ENCODE measurements at places on chromosomes 7 and 10.

DNA sequence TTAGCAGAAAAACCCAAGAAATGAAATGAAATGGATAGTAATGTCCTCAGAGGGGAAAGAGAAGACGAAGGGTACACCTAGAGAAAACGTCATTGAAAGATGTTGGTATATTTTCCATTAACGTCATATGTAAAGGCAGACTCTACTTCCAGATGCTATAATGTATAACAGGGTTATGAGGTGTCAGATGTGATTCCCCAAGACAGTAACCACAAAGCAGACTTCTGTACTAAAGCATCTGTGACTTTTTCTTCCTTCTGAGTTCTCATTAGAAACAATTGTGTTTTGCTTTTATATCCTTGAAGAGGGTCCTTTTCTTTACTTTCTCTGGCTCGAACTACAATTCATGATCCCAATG, 37.4 kb downstream of the LRRC72 start:
- DNase-seq, result no peak

- no peak for DNase-seq
Measured at GRCh38 chr7:76173566-76174205, 28.0 kb upstream of the SRRM3 start.

DNA sequence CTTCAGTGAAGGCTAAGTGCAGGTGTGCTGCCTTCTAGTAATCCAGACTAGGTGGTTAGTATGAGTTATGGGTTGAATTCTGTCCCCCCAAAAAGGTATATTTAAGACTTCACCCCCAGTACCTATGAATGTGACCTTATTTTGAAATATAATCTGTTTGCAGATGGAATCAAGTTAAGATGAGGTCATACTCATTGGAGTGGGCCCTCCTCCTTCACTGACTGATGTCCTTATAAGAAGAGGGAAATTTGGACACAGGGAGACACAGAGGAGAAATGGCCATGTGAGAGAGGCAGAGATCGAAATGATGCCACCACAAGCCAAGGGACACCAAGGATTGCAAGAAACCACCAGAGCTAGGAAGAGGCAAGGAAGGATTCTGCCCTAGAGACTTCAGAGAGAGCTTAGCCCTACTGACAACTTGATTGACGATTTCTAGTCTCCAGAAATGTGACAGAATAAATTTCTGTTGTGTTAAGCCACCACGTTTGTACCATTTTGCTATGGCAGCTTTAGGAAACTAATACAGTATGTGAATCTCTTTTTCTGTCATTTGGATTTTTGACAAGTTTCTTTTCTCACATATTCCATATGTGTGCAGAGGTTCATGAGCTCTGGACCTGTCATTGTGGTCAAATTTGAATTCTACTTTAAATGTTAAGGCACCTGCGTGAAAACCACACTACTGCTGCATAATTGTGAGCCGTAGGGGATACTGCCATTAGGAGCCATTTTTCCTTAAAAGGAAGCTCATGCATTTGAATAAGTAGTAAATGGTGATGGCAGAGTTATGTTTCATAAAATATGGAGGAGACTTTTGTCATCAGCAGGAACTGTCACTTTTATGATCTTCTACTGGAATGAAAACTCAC, 2.6 kb upstream of the RPA3 start:
- DNase-seq, result no peak

- no peak for DNase-seq
Measured at GRCh38 chr10:90847436-90847835, 10.4 kb downstream of the HTR7 start.

DNA sequence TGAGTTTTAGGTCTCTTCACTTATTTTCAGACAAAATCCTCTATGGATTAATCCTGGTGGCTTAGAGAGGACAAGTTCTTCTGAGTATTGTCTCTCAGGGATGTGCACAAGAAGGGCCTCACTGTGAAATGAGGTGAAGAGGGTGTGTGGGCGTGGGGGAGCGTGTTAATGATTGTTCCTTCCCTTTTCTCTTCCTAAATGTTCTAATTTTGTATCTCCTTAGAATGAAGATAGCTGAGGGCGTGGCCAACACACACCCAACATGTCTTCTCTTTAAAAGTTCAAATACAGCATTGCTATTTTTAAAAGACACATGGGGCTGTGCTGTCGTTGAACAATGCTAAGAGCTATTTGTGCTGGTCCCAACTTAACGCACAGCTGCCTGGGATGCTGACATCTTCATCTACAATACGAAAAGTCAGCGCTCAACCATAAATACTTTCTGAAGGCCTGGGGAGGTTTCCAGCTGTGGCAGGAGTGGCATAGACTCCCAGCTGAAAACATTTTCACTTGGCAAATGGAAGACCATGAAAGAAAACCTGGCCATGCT, 135.9 kb downstream of the JCAD start:
- no peak for DNase-seq

DNA sequence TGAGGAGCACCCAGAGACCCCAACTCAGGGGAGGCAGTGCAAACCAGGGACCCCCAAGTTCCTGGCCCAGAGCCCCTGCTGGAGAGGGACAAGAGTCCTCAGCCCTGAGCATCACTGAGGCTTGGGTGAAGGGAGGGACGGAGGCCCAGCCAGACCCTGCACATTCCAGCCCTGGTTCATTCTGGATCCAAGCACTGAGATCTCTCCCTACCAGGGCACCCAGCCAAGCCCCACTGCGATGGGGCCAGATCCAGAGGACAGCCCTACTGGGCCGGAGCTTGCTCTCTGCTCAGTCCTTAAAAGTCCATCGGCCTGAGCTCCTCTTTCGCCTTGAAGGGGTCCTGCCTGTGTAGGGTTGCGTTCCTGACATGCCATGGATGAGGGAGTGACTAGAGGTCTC, 40.5 kb upstream of the RABGEF1 start:
- DNase-seq, result no peak

- DNase-seq, result no peak
Measured at GRCh38 chr10:113663142-113663541, 699 bp downstream of the NRAP start.

DNA sequence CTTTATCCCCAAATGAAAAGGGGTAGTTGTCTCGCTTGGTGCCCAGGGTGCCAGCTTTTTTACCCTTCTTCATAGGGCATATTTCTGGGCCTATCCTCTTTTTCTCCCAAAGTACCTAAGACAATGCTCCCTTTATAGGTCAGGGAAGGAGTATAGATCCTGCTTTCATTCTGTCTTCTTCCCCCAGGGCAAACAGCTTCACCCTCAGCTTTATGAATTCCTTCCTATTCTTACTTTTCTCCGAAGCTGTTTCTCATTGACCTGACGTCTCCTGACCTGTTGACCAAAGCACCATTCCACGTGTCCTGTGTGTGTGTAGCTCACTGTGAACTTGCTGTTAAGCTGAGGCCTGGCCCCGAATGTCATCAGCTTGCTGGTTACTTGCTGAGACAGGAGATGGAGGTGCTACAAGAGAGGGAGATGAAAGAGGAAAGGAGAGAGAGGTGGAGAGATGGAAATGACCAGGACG, 48.9 kb downstream of the PYROXD2 start:
- no peak for DNase-seq

DNA sequence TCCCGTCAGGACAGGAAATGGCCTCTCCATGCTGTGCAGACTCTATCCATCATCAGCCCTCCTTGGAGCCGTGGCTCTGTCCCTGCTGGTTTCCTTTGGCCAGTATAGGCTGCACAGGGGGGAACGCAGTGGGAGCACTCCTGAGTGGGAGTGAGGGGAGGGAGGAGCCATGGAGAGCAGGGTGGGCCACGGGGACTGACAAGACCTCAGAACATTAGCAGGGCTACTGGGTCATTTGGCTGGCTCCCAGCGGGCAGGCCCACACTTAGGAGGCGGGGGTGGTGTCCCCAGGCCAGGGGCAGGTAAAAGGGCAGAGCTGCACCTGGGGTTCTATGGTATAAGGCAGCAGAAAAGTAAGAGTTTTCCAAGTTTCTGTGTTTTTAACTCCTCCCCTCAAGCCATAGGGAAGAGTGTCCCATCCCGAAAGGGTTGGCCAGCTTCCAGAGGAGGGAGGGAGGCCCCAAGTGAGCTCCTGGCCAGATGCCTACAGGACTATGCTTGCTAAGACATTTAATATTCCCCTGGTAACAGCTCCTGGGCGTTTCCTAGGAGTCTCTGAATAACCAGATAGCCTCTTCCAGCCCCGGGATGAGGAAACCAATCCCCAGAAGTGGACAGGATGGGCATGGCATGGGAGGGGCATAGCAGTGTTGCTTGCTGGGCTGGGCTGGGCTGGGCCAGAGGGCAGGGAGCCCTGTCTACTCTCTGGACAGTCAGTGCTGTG, 5.5 kb upstream of the OPN4 start:
- no peak for DNase-seq

DNA sequence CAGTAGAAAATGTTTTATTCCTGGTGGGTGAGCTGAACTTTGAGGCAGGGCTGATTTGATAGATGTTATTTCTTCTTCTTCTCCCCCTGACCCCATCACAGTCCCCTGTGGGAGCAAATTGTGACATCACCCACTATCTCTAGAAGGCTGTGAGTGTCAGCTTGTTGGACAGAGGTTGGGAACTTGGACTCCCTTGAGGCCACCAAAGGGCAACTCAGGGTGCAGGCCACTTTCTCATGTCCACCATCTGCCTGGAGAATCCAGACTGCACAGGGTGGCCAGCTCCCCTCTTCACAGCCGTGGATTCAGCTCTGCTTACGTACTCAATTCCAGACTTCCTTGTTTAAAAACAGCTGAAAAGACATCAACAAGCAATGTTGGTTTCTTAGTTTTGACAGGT, 103.0 kb downstream of the LRRC18 start:
- DNase-seq, result no peak

DNA sequence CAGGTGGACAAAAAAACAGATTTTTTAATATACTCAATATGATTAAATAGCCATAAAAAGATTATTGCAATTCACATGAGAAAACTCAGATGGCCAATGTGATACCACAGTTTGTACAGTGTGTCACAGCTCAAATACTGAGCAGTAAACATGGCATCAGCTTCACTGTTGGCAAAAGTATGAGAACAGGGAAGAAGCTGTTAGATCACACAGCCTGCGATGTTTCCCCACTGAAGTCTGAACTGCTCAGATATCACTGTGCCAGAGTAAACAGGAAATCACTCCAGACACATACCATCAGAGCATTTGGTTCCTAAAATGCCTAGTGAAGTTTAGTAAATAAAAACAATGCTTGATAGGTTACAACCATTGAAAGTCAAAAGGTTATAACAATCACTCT, 347.8 kb downstream of the ETV1 start:
- DNase-seq, result no peak

DNA sequence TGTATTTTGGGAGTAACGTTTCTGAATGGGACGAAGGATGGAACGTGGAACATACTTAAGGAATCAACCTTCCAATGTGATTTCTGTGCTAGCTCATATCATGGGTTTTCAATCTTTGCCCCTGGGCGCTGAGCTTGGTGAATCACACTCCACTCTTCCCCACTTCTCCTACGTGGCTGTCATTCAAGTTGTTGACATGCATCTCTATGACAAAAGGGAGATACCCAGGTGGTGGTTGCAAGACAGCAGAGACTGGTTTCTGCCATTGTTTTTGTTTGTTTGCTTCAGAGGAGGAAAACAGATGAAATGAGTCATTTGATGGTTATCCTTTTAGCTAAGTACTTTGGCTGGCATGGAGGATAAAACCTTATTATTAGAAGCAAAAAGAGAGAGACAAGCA, 573.9 kb downstream of the GATA3 start:
- DNase-seq, result no peak

GRCh38 chr10:14858338-14858960, 20.2 kb upstream of the SUV39H2 start:
- DNase-seq, result no peak

- DNase-seq, result no peak
Measured at GRCh38 chr7:33986951-33987947, 81.9 kb downstream of the BMPER start.

DNA sequence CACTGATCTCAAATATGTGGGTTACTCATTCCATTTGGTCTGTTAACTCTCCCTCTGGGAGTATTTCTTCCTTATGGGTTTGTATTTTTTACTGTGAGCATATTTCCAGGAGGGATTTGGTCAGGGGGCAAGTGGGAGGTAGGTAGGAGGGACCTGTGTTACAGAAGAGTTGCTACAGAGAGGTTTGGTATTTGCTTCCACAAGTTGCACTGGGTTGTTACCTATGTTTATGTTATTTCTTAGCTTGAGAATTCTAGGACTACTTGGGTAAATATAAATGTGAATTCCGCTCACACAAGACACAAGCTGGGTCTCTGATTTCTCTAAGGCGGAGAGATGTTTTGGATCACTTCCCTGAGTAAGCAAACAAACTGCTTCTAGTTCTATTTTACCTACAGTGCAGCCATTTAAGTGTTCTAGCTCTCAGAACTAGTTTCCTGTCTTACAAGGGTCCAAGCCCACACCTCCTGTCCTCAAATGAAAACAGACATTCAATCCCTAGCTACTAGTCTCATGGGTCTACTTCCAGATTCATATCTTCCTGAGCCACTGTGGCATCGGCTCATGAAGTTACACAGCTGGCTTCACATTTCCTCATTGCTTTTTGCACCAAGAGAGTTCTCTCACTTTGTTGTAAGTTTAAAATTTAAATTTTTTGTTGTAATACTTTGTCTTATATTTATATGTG, 75.4 kb upstream of the PPP1R3C start:
- no peak for DNase-seq

DNA sequence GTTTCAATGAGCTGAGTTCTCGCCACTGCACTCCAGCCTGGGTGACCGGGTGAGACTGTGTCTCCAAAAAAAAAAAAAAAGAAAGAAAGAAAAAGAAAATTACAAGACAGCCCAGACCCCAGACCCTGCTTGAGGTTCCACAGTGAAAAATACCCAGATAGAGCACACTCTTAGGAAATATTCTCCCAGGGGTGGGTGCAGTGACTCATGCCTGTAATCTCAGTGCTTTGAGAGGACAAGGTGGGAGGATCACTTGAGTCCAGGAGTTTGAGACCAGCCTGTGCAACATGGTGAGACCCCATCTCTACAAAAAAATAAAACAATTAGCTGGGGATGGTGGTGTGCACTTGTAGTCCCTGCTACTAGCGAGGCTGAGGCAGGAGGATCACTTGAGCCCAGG, 41.1 kb upstream of the GTF2IRD1 start:
- no peak for DNase-seq

DNA sequence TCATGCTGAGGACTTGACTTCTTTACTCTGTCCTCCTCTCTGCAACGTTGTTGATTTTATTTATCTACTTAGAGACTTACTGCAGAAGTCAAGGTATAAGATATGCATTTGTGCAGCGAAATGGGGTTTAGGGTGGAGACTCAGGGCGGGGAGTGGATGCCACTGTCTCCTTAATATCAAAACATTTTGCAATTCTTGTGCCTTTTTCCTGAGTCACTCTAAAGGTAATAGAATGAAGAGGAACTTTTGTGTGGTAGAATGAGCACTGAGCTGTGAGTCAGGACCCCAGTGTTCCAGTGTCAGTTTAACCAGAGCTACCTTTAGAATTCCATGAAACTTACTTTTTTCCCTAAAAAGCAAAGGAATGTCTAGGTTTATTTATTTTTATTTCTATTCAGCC, 78.2 kb downstream of the VTI1A start:
- DNase-seq, result no peak

- DNase-seq, result no peak
Measured at GRCh38 chr7:158442260-158442659, 145.4 kb downstream of the PTPRN2 start.

DNA sequence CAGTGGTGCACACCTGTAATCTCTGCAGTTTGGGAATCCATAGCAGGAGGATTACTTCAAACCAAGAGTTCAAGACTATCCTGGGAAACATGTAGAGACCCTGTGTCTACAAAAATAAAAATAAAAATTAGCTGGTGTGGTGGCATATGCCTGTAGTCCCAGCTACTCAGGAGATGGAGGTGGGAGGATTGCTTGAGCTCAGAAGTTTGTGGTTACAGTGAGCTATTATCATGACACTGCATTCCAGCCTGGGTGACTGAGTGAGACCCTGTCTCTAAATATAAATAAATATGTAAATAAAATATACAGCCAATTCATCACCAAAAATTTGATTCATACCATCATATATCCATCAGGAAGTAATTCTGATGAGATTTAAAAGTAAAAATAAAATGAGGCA, 60.9 kb downstream of the ANKRD7 start:
- DNase-seq, result no peak
